Fibroblast of skin of left biceps (primary cell): ENCODE measurements at places on chromosomes 7 and 10.

- no peak for DNase-seq
Observed at GRCh38 chr10:26854524-26854923, 6.2 kb downstream of the ABI1 start.

GRCh38 chr10:28566458-28567015 lies 33.6 kb downstream of the WAC start:
- DNase-seq: no peak

- no peak for DNase-seq
Observed at GRCh38 chr10:115045499-115045898, 47.7 kb upstream of the ATRNL1 start.

- DNase-seq: no peak
Observed at GRCh38 chr7:30572212-30572841, 22.4 kb upstream of the GARS1 start.

DNA sequence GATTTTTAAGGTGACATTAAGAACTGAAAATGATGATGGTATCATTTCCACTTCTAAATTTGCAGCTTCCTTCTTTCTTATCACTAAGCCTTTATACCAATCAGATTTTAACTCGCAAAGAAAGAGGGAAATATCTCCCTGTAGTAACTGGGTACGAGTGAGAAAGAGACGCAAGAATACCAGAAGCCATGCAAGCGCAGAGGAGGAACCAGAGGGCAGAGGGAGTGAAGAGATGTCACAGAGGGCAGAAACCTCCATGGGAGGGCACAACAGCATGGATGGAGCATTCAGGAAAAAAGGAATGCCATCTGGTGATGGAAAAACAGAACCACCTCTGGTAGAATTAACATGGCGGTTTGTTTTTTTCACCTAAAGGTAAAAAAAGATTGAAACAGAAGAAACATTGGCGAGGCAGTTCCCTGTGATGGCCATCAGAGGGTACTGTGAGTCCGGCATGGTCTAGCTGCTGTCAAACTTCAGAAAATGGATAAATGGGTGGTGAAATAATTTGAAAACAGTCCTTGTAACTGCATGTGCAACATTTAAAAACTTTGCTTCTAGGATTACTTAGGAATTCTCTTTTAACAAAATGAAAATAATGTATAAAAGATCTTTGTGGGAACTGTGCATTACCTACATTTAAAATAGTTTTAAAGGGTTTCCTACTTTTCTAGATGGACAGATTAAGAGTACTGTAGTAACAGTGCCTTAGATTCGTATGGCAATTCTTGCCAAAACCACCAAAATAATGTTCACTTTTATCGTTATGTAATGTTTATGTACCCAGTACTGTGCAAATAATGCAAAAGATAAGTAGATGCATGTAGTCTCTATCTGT lies 91.8 kb downstream of the ARHGAP12 start:
- DNase-seq: no peak

GRCh38 chr10:125407557-125407956 lies 247.2 kb upstream of the CTBP2 start:
- DNase-seq: no peak

DNA sequence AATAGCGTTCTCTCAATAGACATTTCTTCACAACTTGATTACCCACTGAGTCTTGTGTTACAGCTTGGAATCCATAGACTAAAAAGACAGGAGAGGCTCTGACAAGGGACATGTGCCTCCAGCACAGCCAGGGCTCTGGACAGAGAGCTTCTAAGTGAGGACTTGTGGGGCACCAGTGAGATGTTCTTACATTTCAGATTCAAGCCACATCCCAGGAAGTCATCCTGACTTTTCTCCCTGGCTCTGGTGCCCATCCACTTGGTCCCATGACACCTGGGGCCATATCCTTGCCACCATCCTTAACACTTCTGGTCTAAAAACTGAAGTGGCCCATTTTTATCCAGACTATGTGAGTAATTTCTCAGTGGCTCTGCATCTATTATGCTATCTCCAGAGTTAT lies 440.1 kb downstream of the TCERG1L start:
- no peak for DNase-seq

GRCh38 chr10:110035070-110035921 lies 27.5 kb downstream of the ADD3 start:
- no peak for DNase-seq

- DNase-seq: no peak
Observed at GRCh38 chr7:147912946-147913638, 677.5 kb upstream of the C7orf33 start.

DNA sequence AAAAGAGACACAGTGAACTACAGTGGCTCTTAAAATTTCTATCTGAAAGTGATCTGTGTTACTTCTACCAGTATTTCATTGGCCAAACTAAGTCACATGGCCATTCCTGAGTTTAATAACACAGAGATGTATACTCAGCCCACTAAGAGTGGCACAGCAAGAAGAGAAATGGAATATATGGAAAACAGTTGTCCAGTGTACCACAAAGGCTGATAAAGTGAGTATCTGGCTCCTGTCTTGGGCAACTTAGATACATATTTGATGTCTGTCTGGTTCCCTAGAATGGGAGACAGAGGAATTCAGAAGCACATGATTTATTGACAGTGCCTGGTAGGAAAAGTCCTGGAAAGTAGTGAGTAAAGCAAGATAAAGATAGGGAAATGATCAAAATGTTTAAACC lies 10.1 kb upstream of the PON1 start:
- peak; percentile 5 for DNase-seq

- no peak for DNase-seq
Observed at GRCh38 chr10:26534384-26534783, 96.2 kb downstream of the APBB1IP start.

DNA sequence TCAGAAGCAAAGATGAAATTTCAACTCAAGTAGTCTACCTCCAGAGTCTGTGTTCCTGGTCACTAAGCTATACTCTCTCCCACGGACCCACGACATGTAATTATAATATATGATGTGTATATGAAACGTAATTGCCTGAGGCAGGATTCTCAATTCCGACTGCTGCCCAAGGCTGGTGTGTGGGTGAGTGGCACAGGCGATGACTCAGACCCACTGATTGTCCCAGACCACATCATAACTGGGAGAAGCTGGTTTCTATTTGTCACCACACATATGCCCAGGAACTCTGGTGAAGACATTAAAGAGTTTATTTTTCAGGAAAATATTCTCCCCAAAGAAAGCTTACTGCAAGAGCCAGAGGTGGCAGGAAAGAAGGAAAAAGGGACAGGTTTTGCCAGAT lies 219.3 kb downstream of the JAZF1 start:
- no peak for DNase-seq

- peak; percentile 44 for DNase-seq
Observed at GRCh38 chr10:100939763-100940344, 27.1 kb downstream of the SLF2 start.

DNA sequence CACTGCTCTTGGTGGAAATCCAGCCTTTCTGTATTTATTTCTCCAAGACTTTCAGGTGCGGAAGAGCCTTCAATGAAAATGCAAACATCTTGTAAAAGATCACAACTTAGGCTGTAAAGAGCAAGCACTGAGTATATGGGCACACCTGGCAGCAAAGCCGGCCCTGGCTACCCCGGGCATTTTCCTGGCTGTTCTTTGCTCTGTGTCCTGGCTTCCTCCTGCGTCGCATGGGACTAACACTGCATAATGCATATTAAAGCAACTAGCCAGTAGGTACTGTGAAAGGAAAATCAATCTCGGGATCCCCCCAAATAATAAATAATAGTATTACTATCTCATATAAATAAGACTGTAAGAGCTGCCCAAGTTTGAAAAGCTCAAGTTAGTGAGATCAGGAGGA lies 9.9 kb downstream of the JAZF1 start:
- no peak for DNase-seq

GRCh38 chr10:107442035-107442505 lies 277.6 kb upstream of the SORCS1 start:
- DNase-seq: no peak

- DNase-seq: no peak
Observed at GRCh38 chr7:140287988-140288387, 110.3 kb downstream of the SLC37A3 start.

- DNase-seq: no peak
Observed at GRCh38 chr10:31028081-31028480, 3.6 kb downstream of the ZNF438 start.

DNA sequence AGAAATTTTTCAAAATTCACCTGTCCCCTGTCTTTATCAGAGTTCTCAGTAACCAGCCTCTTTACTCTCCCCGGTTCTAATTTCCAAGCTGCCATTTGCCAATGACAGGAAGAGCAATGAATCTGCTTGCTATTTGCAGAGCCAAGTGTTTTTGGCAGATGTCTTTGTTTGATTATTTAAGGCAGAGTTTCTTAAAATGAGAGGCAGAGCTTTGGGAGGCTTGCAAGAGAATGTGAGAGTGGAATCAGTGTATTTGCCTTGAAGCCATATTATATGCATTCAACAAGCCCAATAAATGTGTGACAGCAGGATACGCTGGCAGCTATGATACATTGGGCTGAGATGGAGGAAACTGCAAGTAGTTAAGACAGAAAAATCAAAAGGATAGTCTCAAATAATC lies 196.5 kb downstream of the PHF14 start:
- no peak for DNase-seq

GRCh38 chr7:148242294-148242821 lies 348.2 kb upstream of the C7orf33 start:
- no peak for DNase-seq

- no peak for DNase-seq
Observed at GRCh38 chr10:53315709-53316108, 543.1 kb upstream of the MBL2 start.

DNA sequence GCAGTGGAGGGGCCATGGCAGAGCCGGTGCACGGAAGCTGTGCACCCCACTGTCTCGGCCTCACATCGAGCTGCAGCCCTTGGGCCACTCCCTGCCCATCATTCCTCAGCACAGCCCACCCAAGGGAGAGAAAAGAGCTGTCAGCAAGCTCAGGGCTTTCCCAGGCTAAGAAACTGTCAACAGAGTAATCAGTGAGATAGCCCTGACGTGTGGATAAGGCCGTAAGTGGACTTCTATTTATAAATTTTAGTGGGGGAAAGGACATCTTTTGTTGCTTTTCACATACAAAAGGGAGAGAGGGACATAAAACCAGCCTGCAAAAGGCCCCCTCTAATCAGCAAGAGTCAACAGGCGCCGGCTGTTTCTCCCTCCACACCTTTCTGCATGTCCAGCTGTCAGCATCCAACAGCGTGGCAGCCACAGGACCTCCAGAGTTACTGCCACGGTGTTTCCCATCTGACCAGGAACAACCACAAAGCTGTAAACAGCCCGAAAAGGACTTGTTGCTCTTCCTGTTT lies 56.8 kb upstream of the DDC start:
- no peak for DNase-seq

- DNase-seq: no peak
Observed at GRCh38 chr7:106465704-106466468, 181.1 kb upstream of the NAMPT start.

DNA sequence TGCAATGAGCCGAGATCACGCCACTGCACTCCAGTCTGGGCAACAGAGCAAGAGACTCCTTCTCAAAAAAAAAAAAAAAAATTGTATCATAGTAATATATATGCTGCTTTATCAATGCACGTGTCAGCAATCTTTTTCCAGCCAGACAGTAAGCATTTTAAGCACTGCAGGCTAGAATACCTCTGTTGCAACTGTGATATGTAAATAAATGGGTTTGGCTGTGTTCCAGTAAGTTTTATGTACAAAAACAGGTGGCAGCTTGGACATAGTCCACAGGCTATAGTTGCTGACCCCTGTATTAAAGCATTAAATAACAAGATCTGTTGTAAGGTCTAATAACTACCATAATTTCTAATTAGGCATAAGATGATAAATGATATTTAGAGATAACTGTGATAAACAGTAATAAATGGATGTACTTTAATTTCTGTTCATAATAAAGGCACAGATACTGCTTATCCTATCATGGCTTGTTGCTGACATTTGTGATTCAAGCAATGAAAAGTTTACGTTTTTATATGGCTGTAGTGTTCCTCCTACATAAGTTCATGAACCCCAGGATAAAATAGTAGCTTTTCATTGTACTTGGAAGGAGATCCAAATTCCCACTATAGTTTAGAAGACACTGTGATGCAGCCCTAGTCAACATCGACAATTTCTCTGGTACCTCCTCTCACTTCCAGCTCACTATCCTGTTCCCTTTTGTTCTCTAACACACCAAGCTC lies 161.4 kb downstream of the ELMO1 start:
- no peak for DNase-seq

- no peak for DNase-seq
Observed at GRCh38 chr7:80764132-80764531, 125.7 kb downstream of the CD36 start.

GRCh38 chr10:23379686-23380085 lies 35.1 kb upstream of the C10orf67 start:
- DNase-seq: no peak

- no peak for DNase-seq
Observed at GRCh38 chr10:110324805-110325280, 20.1 kb upstream of the SMNDC1 start.

GRCh38 chr10:70272925-70273316 lies 10.9 kb downstream of the NPFFR1 start:
- DNase-seq: no peak

DNA sequence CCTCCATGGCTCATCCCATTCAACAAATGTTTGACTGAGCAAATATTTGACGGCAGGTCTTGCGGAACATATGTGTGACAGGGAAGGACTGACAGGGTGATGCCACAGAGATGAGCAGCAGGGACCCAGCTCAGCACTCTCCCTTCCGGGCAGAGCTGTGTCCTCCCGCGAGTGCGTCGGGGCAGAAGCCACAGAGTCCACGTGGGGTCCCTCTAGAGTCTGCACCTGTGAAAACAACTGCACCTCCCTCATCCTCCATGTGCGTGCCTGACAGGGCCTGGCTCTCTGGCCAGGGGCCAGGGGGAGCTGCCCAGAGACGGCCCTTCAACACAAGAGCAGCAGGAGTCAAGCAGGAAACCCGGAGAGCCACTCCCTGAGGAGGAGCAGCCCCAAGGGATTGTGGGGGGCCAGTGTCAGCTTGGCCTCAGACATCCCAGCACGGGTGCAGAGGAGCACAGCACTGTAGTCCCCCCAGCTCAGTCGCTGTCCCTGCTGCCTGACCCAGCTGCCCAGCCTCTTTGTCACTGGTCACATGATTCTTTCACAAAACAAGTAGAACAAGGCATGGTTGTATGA lies 83.6 kb upstream of the TMEM72 start:
- no peak for DNase-seq

GRCh38 chr7:40403703-40404476 lies 269.1 kb downstream of the SUGCT start:
- peak; percentile 26 for DNase-seq

DNA sequence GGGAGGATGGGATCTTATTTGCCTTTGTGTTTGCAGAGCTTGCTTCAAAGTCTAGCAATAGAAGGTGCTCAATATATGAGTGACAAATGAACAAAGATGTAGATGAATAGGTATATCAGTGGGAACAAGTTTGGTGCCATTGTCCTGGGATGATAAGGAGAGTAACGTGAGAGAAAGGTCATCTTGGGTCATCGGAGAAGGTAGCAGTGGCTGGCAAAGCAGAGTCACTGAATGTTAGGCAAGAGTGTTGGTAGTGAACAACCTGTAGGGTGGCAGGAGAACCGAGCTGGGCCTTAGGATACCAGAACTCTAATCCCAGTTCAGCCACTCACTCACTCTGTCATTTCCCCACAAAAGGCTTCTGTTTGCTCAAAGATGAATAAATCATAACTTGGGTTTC lies 87.2 kb downstream of the CCDC71L start:
- no peak for DNase-seq

- DNase-seq: no peak
Observed at GRCh38 chr7:55534916-55535590, 37.2 kb downstream of the VOPP1 start.

GRCh38 chr10:31083765-31084184 lies 52.1 kb upstream of the ZNF438 start:
- no peak for DNase-seq
